ENCODE measurements at places on chromosomes 3 and 15. TPM values are rescaled to one million over a fixed set of nuclear protein-coding genes. Genes with fewer than 3 reads are reported as not detected.

The SYNPR gene
- not detected for polyA plus RNA-seq

- DNase-seq, result peak; percentile 57
Observed at GRCh38 chr15:63244399-63244798, 33.0 kb upstream of the APH1B start.

The SNX33 gene
- polyA plus RNA-seq, result 19.3 TPM

The PRTG gene
- 3.3 TPM for polyA plus RNA-seq

DNA sequence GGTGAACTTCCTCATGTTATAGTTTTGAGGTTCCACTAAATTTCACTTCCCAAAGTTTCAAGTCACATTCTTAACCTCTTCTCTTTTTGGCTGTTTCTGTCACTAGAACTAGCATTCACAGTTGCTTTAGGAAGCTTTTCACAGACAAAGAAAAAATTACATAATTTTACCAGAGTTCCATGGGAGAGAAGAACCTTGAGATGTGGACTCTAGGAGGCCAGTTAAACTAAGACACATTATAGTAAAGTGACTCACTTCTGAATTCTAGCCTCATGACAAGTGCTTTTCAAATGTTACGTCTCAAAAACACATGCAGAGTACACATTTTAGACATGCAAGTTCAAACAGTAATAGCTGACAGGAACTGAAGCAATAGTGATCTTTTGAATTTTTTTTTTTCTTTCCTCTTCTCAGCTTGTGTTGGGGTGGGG, 39.9 kb upstream of the LRTM1 start:
- no peak for DNase-seq

The TMCO5A gene
- not detected for polyA plus RNA-seq

GRCh38 chr3:14534516-14535191, 5.5 kb downstream of the GRIP2 start:
- DNase-seq, result no peak

Data from muscle of back (tissue), 13 donors.